Activated CD4-positive, alpha-beta memory T cell treated with anti-CD3 and anti-CD28 coated beads for 36 hours (primary cell): ENCODE measurements at places on chromosomes 2 and 18. TPM values are rescaled to one million over a fixed set of nuclear protein-coding genes. Genes with fewer than 3 reads are reported as not detected.

DNA sequence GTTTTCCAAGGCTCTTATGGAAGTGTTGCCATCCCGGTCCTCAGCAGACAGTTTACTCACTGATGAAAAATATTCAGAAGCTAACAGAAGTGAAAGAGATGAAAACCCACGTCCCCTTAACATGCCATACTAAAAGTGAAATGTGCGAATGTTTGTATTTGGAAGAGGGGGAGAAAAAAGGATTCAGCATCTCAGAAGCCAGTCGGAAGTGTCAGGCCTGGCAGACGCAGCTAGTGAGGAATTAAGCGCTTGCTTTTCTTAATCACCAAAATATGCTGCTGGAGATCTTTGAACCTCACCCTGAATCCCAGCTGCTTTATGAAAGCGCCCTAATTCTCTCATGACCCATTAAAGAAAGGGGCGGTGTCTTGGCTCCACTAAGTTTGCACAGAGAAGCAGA, 653.7 kb downstream of the DCDC2C start:
- no peaks in the 10 kb centered on the region for H3K27me3 ChIP-seq
- H3K27ac ChIP-seq, result no peak overlapping the region
- no peak overlapping the region for H3K4me3 ChIP-seq
- no peaks in the 10 kb centered on the region for H3K4me1 ChIP-seq
- H3K36me3 ChIP-seq, result no peaks in the 10 kb centered on the region

GRCh38 chr2:109417701-109418335, 195.9 kb downstream of the SEPTIN10 start:
- H3K27me3 ChIP-seq, result no peaks in the 10 kb centered on the region
- DNase-seq, result no peak
- H3K4me1 ChIP-seq, result no peaks in the 10 kb centered on the region
- no peaks in the 10 kb centered on the region for H3K36me3 ChIP-seq
- H3K4me3 ChIP-seq, result no peak overlapping the region

DNA sequence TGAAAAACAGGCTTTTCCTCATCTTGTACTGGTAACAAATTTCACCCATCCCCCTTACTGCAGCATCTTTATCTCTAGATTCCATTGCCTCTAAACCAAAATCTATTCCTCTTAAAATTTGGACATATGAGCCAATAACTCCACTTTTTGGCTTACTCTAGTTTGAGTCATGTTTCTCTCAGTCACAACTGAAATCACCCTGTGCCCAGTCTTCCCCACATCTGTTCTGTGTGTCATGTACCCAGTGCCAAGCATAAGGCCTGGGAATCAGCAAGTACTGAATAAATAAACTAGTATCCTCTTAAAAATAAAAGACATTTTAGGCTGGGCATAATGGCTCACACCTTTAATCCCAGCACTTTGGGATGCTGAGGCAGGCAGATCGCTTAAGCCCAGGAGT, 20.8 kb upstream of the CHN1 start:
- no peak overlapping the region for H3K27ac ChIP-seq
- H3K4me3 ChIP-seq, result no peak overlapping the region
- no peaks in the 10 kb centered on the region for H3K36me3 ChIP-seq
- no peaks in the 10 kb centered on the region for H3K27me3 ChIP-seq
- H3K4me1 ChIP-seq, result no peaks in the 10 kb centered on the region

- H3K4me1 ChIP-seq, result peaks cover 33% of the 10 kb centered on the region
- DNase-seq, result no peak
- H3K4me3 ChIP-seq, result no peak overlapping the region
- no peaks in the 10 kb centered on the region for H3K27me3 ChIP-seq
- no peaks in the 10 kb centered on the region for H3K36me3 ChIP-seq
Measured at GRCh38 chr2:160510617-160511016, 17.0 kb upstream of the RBMS1 start.

DNA sequence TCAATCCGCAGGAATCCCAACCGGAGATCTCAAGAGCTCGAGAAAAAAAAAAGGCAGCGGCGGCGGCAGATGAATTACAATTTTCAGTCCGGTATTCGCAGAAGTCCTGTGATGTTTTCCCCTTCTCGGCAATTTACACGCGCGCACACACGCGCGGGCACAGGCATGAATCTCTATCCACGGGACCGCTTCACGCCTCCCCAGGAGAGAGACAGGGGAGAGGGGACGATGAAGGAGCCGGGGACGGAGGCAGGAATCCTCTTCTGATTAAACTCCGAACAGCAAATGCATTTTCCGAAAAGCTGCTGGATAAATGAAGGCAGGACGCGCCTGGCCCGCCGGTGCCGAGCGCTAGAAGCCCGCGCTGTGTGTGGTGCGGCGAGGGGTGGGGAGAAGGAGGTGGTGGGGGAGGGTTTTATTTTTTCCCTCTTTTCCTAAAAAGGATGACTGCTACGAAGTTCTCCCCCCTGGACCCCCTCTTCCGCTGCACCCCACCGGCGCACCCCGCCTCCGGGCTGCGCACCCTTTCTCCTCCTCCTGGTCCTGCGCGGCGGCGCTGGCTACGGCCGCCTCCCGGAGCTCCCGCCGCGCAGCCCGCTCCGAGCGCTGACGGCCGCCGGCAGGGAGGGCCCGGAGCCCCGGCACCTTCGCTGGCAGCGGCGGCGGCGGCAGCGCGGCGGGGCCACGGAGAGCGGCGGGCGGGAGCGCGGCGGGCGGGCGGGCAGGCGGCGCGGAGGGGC, at the start of gene BCL2:
Gene BCL2 (minus strand): TSS at position 387 of the 740 bp plus-strand sequence.
- no peaks in the 10 kb centered on the region for H3K27me3 ChIP-seq
- H3K27ac ChIP-seq, result peak within 1 kb of the TSS; percentile 93
- H3K4me1 ChIP-seq, result peaks cover 33% of the 10 kb centered on the region
- H3K36me3 ChIP-seq, result peaks cover 42% of the 10 kb centered on the region

GRCh38 chr2:135132314-135132713, 80.2 kb downstream of the RAB3GAP1 start:
- no peak overlapping the region for H3K27ac ChIP-seq
- H3K36me3 ChIP-seq, result peaks cover 40% of the 10 kb centered on the region
- H3K4me3 ChIP-seq, result no peak overlapping the region
- DNase-seq, result no peak
- no peaks in the 10 kb centered on the region for H3K4me1 ChIP-seq

DNA sequence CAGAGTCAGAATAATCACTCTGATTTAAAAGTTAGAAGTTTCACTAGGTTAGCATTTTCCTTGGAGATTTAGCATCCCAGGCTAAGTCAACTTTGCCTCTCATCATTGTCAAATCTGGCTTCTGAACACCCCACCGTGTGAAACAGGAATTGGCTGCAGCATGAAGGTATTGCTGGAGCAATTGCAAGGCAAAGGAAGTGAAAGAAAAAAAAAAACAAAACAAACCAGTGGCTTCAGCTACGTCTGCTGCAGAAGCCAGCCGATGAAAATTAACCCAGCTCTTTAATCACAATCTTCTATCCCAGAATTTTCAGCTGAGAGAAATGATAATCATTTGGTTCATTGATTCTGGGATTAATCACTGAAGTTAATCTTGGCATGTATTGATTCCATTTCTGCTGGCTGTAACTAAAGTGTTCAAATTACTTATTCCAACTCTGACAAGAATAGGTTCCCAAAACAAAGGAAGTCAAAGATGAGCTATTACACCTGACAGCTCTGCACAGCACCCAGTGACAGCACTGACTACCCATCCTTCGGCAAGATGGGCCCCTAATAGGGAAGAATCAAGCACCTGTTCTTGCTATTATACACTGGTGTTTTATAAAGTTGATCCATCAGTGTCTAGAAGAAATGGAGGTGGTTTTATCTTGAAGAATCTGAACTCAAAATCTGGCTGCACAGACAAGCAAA, 42.7 kb upstream of the REG3G start:
- no peak overlapping the region for H3K4me3 ChIP-seq
- DNase-seq, result no peak
- H3K27me3 ChIP-seq, result no peaks in the 10 kb centered on the region
- no peaks in the 10 kb centered on the region for H3K4me1 ChIP-seq
- no peak overlapping the region for H3K27ac ChIP-seq
- H3K36me3 ChIP-seq, result no peaks in the 10 kb centered on the region

GRCh38 chr18:46920653-46921052, 3.3 kb downstream of the KATNAL2 start:
- no peaks in the 10 kb centered on the region for H3K27me3 ChIP-seq
- H3K4me3 ChIP-seq, result no peak overlapping the region
- peaks cover 20% of the 10 kb centered on the region for H3K4me1 ChIP-seq

GRCh38 chr2:96877631-96878092, 7.8 kb upstream of the SEMA4C start:
- H3K27ac ChIP-seq, result no peak overlapping the region
- H3K27me3 ChIP-seq, result no peaks in the 10 kb centered on the region
- DNase-seq, result no peak
- H3K36me3 ChIP-seq, result no peaks in the 10 kb centered on the region
- peaks cover 34% of the 10 kb centered on the region for H3K4me1 ChIP-seq

- peaks cover 7% of the 10 kb centered on the region for H3K27me3 ChIP-seq
- H3K4me1 ChIP-seq, result no peaks in the 10 kb centered on the region
- no peaks in the 10 kb centered on the region for H3K36me3 ChIP-seq
- H3K4me3 ChIP-seq, result no peak overlapping the region
Measured at GRCh38 chr2:128441341-128442052, 122.8 kb upstream of the HS6ST1 start.

- no peaks in the 10 kb centered on the region for H3K36me3 ChIP-seq
- no peaks in the 10 kb centered on the region for H3K27me3 ChIP-seq
- H3K27ac ChIP-seq, result no peak overlapping the region
- DNase-seq, result no peak
- no peak overlapping the region for H3K4me3 ChIP-seq
Measured at GRCh38 chr2:35292199-35292598, 1063.4 kb upstream of the CRIM1 start.

GRCh38 chr18:57433482-57433881, 1.7 kb upstream of the ONECUT2 start:
- H3K36me3 ChIP-seq, result peaks cover 28% of the 10 kb centered on the region
- no peak for DNase-seq
- no peak overlapping the region for H3K27ac ChIP-seq
- H3K4me1 ChIP-seq, result peaks cover 46% of the 10 kb centered on the region

DNA sequence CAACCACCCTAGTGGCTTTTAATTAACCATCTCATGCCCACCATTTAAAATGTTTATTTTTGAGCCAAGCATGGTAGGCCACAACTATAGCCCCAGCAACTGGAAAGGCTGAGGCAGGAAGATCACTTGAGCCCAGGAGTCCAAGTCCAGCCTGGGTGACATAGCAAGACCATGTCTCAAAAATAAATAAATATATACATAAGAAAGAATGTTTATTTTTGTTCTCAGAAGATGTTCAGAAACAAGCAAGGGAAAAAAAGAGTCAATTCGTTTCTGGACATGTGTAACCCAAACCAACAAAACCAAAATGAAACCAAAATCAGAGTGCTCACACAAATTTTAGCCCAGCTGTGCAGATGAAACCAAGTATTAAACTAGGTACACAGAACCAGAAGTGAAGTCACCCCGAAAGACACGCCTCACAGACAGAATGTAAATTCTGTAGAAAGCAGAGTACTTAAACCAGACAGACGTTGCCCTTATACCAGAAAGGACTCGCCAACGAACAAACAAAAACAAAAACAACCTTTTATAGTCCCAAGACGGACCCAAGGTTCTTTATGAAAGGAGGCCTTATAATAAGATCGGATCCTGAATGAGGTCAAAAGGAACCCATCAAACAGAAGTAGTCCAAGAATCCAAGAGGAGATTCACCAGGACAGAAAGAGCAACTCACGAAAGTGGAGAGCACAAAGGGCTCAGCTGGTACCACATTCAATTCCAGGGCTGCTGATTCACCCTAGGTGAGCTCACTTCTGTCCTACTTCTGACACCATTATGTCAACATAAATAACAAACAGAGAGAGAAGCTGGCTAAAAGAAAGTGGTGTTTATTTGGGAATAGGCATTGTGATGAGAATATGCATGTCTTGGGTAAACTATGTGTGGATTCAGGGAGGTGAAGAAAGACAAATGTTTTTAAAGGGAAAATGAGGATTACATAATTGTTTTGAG, 31.8 kb upstream of the MTCL1 start:
- no peak overlapping the region for H3K4me3 ChIP-seq
- no peak for DNase-seq
- H3K4me1 ChIP-seq, result no peaks in the 10 kb centered on the region
- H3K27ac ChIP-seq, result no peak overlapping the region
- H3K36me3 ChIP-seq, result no peaks in the 10 kb centered on the region

DNA sequence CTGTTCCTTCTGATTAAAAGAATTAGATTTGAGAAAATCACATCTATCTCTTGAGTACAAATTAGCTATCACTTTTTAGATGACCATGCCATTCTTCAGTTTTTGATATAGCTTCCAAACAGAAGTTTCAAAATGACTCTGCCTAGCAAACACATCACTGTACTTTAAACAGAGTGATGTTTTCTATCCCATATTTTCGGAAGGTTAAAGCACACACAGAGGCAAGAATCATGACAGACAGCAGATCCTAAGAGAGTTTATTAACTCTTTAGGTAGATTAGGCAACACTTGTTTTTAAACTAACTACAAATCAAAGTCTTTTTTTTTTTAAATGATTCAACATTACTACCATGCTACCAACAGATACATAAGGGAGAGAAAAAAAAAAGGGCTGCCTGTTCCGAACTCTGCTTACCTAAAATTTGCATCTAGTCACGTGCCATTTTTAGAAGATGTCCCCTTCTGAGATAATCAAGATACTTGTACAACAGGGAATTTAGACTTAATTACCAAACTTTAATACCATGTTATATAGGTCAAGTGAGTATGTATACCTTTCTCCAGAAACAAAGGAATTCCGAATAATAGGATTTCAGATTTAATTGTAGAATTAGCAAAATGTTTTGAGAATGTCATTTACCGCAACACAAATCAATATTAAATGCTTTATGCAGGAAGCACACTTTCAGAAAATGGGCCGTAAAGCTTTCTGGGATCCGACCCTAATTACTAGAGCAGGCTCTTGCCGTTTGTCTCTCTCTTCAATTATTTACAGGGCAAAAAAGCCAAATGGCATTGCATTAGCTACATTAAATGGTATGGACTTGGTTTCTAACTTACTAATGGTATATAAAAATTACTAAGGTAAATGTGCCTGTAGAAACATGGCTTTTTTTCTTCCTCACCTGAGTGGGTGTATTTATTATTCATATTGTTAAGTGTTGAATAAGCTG, 2.6 kb downstream of the RBMS1 start:
- H3K27me3 ChIP-seq, result no peaks in the 10 kb centered on the region
- peaks cover 2% of the 10 kb centered on the region for H3K36me3 ChIP-seq
- DNase-seq, result no peak
- peaks cover 58% of the 10 kb centered on the region for H3K4me1 ChIP-seq
- no peak overlapping the region for H3K27ac ChIP-seq
- H3K4me3 ChIP-seq, result peak overlapping the region; percentile 95

DNA sequence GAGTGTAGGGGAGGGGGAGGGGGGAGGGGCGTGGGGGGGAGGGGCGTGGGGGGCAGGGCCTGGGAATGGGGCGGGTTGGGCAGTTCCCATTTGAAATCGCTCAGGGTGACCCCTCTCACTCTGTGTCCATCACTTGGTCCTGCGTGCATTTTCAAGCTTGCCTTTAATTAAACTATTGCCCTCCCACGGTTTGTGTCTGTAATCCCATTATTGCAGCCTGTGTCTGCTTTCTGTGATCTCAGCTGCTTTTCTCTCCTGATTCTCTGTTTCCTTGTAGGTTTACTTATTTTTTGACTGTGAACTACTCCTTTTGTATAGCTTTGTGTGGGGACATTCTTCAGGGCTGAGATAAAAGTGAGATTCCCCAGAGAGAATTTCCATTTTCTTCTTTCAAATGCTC, 1.3 kb downstream of the DCDC2C start:
- H3K27ac ChIP-seq, result no peak overlapping the region
- H3K27me3 ChIP-seq, result peaks cover 37% of the 10 kb centered on the region
- H3K36me3 ChIP-seq, result no peaks in the 10 kb centered on the region
- peaks cover 2% of the 10 kb centered on the region for H3K4me1 ChIP-seq
- DNase-seq, result no peak
- H3K4me3 ChIP-seq, result no peak overlapping the region

Gene MROH2A
- not detected for total RNA-seq

Gene SNORC
- total RNA-seq, result 1.7 TPM

Gene COLEC12
- total RNA-seq, result not detected

Gene TMEM182
- 3.8 TPM for total RNA-seq

Gene ABCG5
- not detected for total RNA-seq

Gene ZC3H8
- 16.0 TPM for total RNA-seq

Gene MC5R
- not detected for total RNA-seq

Gene ZSWIM2
- not detected for total RNA-seq

Gene BMP10
- total RNA-seq, result not detected
